ENCODE measurements at places on chromosomes 16 and 17.
A peak's percentile ranks its signal among the peaks of the same experiment; 100 is the strongest.

- DNase-seq, result no peak
Observed at GRCh38 chr17:64256913-64257807, 5.9 kb downstream of the TEX2 start.

GRCh38 chr17:38598536-38598935, 7.2 kb downstream of the SRCIN1 start:
- no peak for DNase-seq

DNA sequence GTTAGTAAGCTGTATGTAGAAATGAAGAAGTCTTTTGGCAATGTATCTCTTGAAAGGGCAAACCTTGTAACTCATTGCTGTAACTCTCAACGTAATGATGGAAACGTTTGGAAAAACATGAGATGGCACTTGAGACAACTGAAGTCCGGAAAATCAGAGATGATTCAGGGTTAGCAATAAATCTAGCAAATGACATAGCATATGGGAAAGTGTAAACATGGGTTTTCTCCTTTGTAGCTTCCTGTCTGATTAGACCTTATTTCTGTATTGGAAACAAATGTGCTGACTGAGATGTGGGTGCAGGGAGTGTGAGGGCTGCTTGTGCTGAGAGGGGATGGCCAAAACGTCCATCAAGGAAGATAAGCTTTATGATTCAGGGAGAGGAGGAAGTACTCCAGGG, 110.7 kb upstream of the FAM20A start:
- DNase-seq, result no peak

DNA sequence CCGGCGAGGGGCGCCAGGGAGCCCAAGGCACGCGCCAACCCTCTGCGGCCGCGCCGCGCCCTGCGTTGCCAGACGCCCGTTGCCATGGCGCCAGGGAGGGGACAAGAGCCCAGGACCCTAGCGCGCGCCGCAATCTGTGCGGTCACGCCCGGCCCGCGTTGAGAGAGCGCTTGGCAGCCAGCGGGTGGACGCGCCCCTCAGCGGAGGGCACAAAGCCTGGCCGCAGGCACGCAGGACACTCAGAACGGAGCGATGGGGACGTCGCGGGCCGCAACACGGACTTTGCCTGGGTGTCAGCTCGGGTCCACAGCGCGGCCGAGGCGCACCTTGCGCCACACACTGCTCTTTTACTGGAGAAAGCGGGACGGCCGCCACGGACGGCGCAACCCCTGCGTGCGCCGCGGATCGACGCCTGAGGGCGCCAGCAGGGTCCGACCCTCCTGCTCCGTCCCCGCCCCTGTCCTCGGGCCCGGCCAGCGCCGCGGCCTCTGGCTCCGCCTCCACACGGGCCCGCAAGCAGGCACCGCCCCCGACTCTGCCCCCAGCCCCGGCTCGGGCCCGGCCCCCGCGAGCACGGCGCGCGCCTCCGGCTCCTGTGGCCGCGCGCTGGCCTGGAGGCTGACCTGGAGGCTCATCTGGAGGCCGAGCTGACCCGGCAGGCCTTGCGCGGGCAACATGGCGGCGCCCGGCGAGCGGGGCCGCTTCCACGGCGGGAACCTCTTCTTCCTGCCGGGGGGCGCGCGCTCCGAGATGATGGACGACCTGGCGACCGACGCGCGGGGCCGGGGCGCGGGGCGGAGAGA, at the start of gene GFER:
GFER (plus strand) TSS at position 650 of the 803 bp plus-strand sequence; CDS start at position 676, 26 bp downstream.
- peak; percentile 76 for DNase-seq

Measured in pulmonary artery endothelial cell (primary cell).